ENCODE measurements at places on chromosomes 12 and 14. TPM values are rescaled to one million over a fixed set of nuclear protein-coding genes. Genes with fewer than 3 reads are reported as not detected.

- no peaks in the 10 kb centered on the region for H3K27me3 ChIP-seq
- peak overlapping the region; percentile 94 for H3K27ac ChIP-seq
- peak overlapping the region; percentile 91 for H3K4me3 ChIP-seq
- peaks cover 24% of the 10 kb centered on the region for H3K4me1 ChIP-seq
- DNase-seq, result peak; percentile 80
Measured at GRCh38 chr12:31323391-31324115, 2.4 kb downstream of the SINHCAF start.

DNA sequence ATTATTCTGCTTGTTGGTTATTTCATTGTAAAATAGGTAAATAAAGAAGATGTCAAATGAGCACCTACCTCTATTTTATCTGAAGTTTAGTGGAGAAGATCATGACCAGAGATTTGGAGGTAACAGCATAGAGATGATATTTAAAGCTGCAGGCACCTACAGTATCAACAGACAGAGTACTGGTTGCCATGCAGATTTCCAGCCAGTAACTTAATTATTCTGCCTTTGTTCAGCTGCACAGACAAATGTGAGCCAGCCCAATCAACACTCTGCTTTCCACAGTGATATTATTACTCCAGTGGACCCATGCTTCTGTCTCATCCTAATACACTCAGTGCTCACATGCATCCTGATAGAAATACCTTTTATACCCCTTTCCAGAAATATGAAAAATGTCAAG, 348.5 kb upstream of the RGS6 start:
- no peaks in the 10 kb centered on the region for H3K36me3 ChIP-seq
- no peaks in the 10 kb centered on the region for H3K27me3 ChIP-seq
- H3K27ac ChIP-seq, result no peak overlapping the region
- DNase-seq, result no peak
- peaks cover 7% of the 10 kb centered on the region for H3K4me1 ChIP-seq
- H3K4me3 ChIP-seq, result no peak overlapping the region

- H3K4me1 ChIP-seq, result peaks cover 20% of the 10 kb centered on the region
- H3K27me3 ChIP-seq, result no peaks in the 10 kb centered on the region
- H3K4me3 ChIP-seq, result peak overlapping the region; percentile 79
- no peaks in the 10 kb centered on the region for H3K36me3 ChIP-seq
Measured at GRCh38 chr12:48198672-48198971, 4.5 kb downstream of the OR10AD1 start.

DNA sequence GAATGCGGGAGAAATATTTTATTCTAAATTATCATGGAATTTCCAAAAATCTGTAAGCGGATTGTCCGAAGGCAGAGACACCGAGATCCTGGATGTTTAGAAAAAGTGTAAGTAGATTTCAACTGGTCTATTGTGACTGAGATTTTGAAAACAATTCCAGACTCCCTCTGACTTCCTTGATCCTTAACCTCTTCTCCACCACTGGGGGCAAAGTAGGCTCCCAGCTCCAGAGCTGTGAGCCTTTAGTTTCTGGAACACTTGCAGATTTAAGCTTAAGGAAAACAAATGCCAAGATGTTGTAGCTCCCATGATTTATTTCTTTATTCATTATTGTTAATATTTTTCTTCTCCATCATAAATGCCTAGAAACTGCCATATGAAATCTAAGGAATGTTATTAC, 1320.5 kb upstream of the SEL1L start:
- no peak for DNase-seq
- no peaks in the 10 kb centered on the region for H3K27me3 ChIP-seq
- H3K27ac ChIP-seq, result no peak overlapping the region

GRCh38 chr12:45315462-45315861, 99.6 kb downstream of the ANO6 start:
- no peak for DNase-seq
- no peak overlapping the region for H3K4me3 ChIP-seq
- H3K27me3 ChIP-seq, result no peaks in the 10 kb centered on the region
- peaks cover 4% of the 10 kb centered on the region for H3K4me1 ChIP-seq
- H3K36me3 ChIP-seq, result peaks cover 16% of the 10 kb centered on the region
- no peak overlapping the region for H3K27ac ChIP-seq

DNA sequence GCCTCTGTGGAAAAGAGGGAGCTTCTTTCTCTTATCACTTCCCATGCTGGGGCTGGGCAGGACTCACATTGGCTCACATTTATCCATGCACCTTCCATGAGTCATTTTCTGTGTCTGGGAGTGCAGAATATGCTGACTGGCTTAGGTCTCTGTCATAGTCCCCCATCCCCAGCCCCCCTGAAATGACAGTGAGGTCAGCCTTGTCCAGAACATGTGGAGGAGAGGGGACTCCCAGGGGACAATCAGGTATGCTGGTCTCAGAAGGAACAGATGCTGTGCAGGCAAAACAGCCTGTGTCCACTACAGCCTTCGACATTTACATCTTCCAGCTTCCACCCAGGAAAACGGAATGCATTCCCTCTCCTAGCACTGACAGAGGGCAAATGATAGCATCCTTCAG, 35.0 kb downstream of the ADGRD1 start:
- H3K4me3 ChIP-seq, result no peak overlapping the region
- no peaks in the 10 kb centered on the region for H3K36me3 ChIP-seq
- H3K27me3 ChIP-seq, result peaks cover 3% of the 10 kb centered on the region
- H3K4me1 ChIP-seq, result peaks cover 3% of the 10 kb centered on the region

DNA sequence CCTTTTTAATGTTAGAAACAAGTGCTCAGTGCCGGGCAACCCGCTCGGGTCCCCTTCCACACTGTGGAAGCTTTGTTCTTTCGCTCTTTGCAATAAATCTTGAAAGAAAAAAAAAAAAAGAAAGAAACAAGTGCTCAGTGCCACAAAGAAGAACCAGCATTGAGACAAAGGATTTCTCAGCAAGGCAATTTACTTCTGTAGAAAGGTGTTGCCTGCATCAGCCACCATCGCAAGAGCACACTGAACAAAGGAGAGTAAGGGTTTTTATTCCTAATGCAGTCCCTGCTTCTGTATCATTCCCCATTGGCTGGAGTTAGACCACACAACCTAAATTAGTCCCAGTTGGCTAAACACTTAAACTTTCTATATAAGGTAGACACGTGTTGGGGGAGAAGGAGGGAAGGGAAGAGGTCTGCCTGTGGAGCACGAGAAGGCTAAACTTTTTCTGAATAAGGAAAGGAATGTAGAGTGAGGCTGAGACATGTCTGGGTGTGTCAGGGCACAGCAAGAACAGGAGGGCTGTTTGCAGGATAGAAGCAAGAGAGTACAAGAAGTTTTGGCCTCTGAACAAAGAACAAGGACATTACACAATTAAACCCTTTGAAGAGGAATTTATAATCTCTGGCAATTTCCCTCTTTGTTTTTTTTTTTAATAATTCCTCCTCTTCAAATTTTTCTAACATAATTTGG, 21.4 kb downstream of the KLRF2 start:
- H3K4me1 ChIP-seq, result peaks cover 5% of the 10 kb centered on the region
- no peak for DNase-seq
- no peaks in the 10 kb centered on the region for H3K36me3 ChIP-seq
- H3K27ac ChIP-seq, result no peak overlapping the region

DNA sequence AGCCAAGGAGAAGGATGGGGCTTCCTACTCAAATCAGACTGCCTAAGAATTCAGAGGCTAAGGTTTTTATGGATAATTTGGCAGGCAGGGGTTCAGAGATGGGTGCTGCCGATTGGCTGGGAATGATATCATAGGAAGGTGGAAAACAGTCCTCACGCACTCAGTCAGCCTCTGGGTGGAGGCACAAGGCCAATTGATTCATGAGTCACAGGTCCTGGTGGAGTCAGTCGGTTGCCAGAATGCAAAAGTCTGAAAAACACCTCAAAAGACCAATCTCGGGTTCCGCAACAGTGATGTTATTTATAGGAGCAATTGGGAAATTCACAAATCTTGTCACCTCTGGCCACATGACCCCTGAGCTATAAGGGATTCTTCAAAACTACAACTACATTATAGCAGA, 105.5 kb downstream of the GXYLT1 start:
- H3K4me3 ChIP-seq, result no peak overlapping the region
- no peak for DNase-seq
- no peak overlapping the region for H3K27ac ChIP-seq
- no peaks in the 10 kb centered on the region for H3K36me3 ChIP-seq
- no peaks in the 10 kb centered on the region for H3K27me3 ChIP-seq

- H3K36me3 ChIP-seq, result no peaks in the 10 kb centered on the region
- no peak overlapping the region for H3K4me3 ChIP-seq
- no peaks in the 10 kb centered on the region for H3K27me3 ChIP-seq
- no peak overlapping the region for H3K27ac ChIP-seq
Measured at GRCh38 chr14:69005432-69006148, 26.5 kb upstream of the ACTN1 start.

GRCh38 chr14:52068615-52069306, at the start of gene NID2:
TSS of gene NID2 (minus strand) at chr14:52069059. CDS start at chr14:52068994, 65 bp downstream.
- peak within 1 kb of the TSS; percentile 50 for H3K4me3 ChIP-seq
- H3K4me1 ChIP-seq, result peaks cover 26% of the 10 kb centered on the region
- DNase-seq, result peak; percentile 84

GRCh38 chr12:21169878-21170472, 39.0 kb downstream of the SLCO1B1 start:
- no peaks in the 10 kb centered on the region for H3K36me3 ChIP-seq
- DNase-seq, result no peak
- no peak overlapping the region for H3K4me3 ChIP-seq
- H3K27me3 ChIP-seq, result no peaks in the 10 kb centered on the region
- H3K4me1 ChIP-seq, result no peaks in the 10 kb centered on the region

- no peak for DNase-seq
- H3K4me1 ChIP-seq, result peaks cover 7% of the 10 kb centered on the region
- H3K36me3 ChIP-seq, result peaks cover 45% of the 10 kb centered on the region
- H3K27ac ChIP-seq, result no peak overlapping the region
- H3K27me3 ChIP-seq, result no peaks in the 10 kb centered on the region
Measured at GRCh38 chr14:89164168-89165073, 252.6 kb downstream of the FOXN3 start.

GRCh38 chr12:632102-632696, 31.0 kb downstream of the NINJ2 start:
- no peak for DNase-seq
- H3K4me3 ChIP-seq, result no peak overlapping the region
- H3K27me3 ChIP-seq, result no peaks in the 10 kb centered on the region
- peaks cover 44% of the 10 kb centered on the region for H3K4me1 ChIP-seq
- H3K36me3 ChIP-seq, result no peaks in the 10 kb centered on the region

- peak overlapping the region; percentile 72 for H3K4me3 ChIP-seq
- H3K36me3 ChIP-seq, result no peaks in the 10 kb centered on the region
- no peak for DNase-seq
- H3K4me1 ChIP-seq, result peaks cover 52% of the 10 kb centered on the region
Measured at GRCh38 chr14:50229681-50230080, 1.7 kb downstream of the SOS2 start.

GRCh38 chr12:2613326-2614073, 181.3 kb upstream of the FKBP4 start:
- H3K27me3 ChIP-seq, result peaks cover 3% of the 10 kb centered on the region
- H3K27ac ChIP-seq, result peak overlapping the region; percentile 34
- no peak overlapping the region for H3K4me3 ChIP-seq
- DNase-seq, result no peak

DNA sequence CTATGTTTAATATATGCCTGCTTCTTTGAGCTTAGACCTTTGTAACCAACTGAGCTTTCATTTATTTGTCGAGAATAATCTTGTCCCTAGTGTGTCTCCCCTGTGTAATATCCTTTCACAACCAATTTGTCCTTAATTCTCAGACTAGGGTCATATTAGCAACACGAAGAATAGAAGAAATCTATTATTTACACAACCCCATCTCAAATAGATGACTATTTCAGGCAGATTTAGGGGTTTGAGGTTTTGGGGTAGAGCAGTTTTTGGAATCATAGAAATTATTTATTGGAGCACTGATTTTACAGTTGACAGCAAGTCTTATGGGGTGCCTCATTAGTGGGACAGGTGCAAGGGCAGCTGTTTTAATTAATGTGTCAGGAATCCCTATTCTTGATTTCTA, 91.2 kb upstream of the ANO4 start:
- no peaks in the 10 kb centered on the region for H3K4me1 ChIP-seq
- no peaks in the 10 kb centered on the region for H3K36me3 ChIP-seq
- H3K27ac ChIP-seq, result no peak overlapping the region
- peaks cover 3% of the 10 kb centered on the region for H3K27me3 ChIP-seq

DNA sequence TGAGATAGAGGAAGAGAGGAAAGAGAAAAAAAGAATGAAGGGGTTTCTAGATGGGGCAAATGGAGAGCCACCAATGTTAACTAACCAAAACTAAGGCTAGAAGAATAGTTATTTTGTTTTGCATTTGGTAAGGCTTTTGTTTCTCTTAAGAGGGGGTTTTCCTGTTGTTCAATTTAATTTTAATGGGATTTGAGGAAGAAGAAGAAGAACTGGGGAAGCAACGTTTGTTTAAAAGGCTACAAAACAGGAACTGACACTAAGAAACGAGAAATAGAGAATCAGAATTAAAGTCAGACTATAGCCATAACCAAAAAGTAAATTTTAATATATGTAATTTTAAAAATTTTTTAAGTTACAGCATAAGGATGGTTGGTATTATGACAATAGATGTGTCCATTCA, 13.7 kb downstream of the TXNDC16 start:
- no peaks in the 10 kb centered on the region for H3K27me3 ChIP-seq
- DNase-seq, result no peak
- peaks cover 24% of the 10 kb centered on the region for H3K36me3 ChIP-seq
- no peaks in the 10 kb centered on the region for H3K4me1 ChIP-seq
- no peak overlapping the region for H3K4me3 ChIP-seq

- no peaks in the 10 kb centered on the region for H3K27me3 ChIP-seq
- no peak overlapping the region for H3K27ac ChIP-seq
- no peak overlapping the region for H3K4me3 ChIP-seq
- H3K4me1 ChIP-seq, result no peaks in the 10 kb centered on the region
- no peaks in the 10 kb centered on the region for H3K36me3 ChIP-seq
Measured at GRCh38 chr12:78929075-78929418, 64.5 kb downstream of the SYT1 start.

DNA sequence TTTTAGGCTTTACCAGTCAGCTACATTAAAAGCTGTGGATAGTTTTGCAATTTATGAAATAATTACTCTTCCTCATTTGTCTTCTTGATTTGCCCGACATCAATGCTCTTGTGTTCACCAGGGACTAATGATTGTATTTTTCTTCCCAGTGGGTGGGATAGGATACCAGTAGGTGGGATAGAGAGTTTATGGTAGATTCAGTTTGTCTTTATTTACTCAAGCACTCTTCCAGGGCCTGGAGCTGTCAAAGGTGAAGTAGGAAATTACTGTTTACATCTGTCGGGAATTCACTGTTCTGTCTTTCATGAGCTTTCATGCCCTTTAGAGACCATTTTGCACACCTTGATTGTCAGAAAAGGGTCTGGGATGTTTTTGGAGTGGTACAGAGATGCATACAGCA, 36.6 kb downstream of the ETV6 start:
- peaks cover 37% of the 10 kb centered on the region for H3K4me1 ChIP-seq
- no peak overlapping the region for H3K4me3 ChIP-seq
- H3K27me3 ChIP-seq, result no peaks in the 10 kb centered on the region
- no peak for DNase-seq

- no peaks in the 10 kb centered on the region for H3K36me3 ChIP-seq
- no peak for DNase-seq
- H3K4me3 ChIP-seq, result no peak overlapping the region
- H3K27me3 ChIP-seq, result no peaks in the 10 kb centered on the region
- no peaks in the 10 kb centered on the region for H3K4me1 ChIP-seq
Measured at GRCh38 chr14:62889364-62889763, 155.9 kb downstream of the KCNH5 start.

Gene ESR2
- not detected for total RNA-seq

Gene RDH16
- 1.9 TPM for total RNA-seq

Gene CFAP54
- total RNA-seq, result not detected

Gene FGF6
- total RNA-seq, result not detected

Gene PLEKHA5
- total RNA-seq, result 36.0 TPM

Gene SPIC
- not detected for total RNA-seq

All from suprapubic skin (tissue), 4 donors.